ENCODE measurements at places on chromosomes 1 and 21.

- DNase-seq: no peak
These were observed 216.9 kb downstream of the NUF2 start for GRCh38 chr1:163538667-163539066.

- no peak for DNase-seq
These were observed 897.2 kb downstream of the ADGRL2 start for GRCh38 chr1:82697965-82698364.

- DNase-seq: no peak
These were observed 55.9 kb downstream of the SETD4 start for GRCh38 chr21:36004441-36004840.

DNA sequence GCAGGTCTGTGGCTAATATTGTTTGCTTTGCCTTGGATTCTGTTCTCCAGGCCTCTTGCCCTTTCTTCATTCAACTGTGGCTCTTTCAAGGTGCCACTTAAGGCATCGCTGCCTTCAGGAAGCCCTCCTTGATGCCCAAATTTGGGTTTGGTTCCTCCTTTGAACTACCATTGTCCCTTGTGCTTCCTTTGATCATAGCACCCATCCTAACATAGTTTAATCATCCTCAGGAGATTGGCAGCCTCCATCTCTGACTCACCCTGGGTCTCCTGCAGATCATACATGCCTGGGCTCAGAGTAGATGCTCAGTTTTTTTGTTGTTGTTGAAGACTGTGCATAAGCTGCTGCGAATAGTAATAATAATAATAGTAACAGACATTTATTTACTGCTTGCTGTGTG lies 54.4 kb upstream of the ACOT11 start:
- no peak for DNase-seq

- DNase-seq: no peak
These were observed 426.8 kb downstream of the ADGRL2 start for GRCh38 chr1:82227306-82228095.

- no peak for DNase-seq
These were observed 60.4 kb upstream of the GORAB start for GRCh38 chr1:170471398-170472053.

DNA sequence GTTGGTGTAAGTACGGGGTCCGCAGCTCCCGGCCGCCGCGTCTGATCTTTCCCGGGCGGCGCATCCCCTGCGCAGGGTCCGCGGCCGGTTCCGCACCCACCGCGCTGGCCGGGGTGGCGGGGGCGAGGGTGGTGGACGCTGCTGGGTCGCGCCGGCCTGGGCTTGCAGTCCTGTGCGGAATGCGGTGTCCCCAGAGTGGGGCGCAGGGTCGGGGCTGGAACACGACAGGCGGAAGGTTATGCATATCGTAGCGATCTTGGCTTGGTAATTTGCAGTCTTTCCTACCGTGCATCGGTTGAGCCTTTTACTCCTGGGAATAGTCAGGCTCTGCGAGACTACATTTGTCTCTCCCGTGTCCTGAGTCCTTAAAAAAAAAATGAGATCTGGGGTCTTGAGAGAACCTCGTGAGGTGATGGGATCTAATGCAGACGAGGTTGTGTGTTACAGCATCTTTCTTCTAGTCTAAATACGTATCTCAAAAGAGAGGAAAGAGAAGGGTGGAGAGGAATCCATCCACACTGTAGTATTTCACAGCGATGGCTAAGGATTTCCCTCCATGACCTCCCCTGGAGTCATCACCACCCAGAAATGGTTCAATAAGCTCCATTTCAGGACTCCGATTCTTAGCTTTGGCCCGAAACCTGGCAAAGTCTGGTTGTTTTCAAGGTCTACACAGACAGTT lies 572 bp downstream of the ATP1B1 start:
- no peak for DNase-seq

GRCh38 chr21:41091616-41092015 lies 76.3 kb upstream of the BACE2 start:
- no peak for DNase-seq

DNA sequence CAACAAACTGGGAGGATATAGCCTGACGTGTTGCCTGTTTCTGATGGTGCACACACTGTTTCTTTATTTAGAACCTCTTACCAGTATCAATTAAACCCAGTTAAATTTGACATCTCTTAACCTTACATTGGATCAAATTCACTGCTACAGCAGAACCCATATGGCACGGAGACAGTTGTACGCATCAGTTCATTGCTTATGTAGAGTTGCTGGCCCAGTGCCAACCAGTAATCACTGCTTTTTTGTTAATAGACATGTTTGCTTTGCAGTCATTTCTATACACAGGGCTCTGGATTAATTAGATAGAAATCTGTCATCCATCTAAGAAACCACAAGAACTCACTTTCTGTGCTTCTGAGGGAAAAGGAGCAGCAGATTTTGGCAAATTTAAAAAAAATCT lies 154.0 kb downstream of the RWDD3 start:
- no peak for DNase-seq
